ENCODE measurements at places on chromosomes 1 and 21. TPM values are rescaled to one million over a fixed set of nuclear protein-coding genes. Genes with fewer than 3 reads are reported as not detected.

GRCh38 chr1:89629146-89629545 lies 3.8 kb upstream of the LRRC8C start:
- DNase-seq: no peak

GRCh38 chr1:115412733-115413132 lies 74.7 kb upstream of the NGF start:
- DNase-seq: no peak

The C8A gene
- not detected for polyA plus RNA-seq

DNA sequence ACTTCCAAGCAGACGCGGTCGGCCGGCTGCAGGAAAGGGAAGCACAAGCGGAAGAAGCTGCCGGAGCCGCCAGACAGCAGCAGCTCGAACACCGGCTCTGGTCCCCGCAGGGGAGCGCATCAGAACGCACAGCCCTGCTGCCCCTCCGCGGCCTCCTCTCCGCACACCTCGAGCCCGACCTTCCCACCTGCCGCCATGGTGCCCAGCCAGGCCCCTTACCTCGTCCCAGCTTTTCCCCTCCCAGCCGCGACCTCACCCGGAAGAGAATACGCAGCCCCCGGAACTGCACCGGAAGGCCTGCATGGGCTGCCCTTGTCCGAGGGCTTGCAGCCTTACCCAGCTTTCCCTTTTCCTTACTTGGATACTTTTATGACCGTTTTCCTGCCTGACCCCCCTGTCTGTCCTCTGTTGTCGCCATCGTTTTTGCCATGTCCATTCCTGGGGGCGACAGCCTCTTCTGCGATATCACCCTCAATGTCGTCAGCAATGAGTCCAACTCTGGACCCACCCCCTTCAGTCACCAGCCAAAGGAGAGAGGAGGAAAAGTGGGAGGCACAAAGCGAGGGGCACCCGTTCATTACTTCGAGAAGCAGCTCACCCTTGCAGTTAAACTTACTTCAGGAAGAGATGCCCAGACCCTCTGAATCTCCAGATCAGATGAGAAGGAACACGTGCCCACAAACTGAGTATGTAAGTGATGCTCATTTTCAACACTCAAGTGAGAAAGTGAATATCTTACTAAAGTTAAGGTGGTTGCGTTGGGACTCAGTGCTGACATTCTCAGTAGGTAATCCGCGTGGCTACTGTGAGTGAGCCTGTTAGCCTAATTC lies 25.5 kb downstream of the UTS2 start:
- no peak for DNase-seq

The GJA8 gene
- 0.67 TPM for polyA plus RNA-seq

DNA sequence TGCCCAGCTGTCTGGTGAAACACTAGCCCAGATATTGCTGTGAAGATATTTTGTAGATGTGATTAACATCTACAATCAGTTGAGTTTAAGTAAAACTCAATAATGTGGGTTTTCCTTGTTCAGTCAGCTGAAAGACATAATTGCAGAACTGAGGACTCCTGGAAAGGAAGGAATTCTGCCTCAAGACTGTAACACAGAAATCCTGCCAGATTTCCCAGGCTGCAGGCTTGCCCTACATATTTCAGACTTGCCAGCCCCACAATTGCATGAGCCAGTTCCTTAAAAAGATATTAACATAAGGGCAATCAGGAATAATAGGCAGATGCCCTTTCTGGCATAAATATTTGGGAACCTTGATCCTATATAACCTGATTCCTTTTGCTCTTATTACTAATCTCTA lies 14.2 kb upstream of the NIBAN1 start:
- DNase-seq: no peak

DNA sequence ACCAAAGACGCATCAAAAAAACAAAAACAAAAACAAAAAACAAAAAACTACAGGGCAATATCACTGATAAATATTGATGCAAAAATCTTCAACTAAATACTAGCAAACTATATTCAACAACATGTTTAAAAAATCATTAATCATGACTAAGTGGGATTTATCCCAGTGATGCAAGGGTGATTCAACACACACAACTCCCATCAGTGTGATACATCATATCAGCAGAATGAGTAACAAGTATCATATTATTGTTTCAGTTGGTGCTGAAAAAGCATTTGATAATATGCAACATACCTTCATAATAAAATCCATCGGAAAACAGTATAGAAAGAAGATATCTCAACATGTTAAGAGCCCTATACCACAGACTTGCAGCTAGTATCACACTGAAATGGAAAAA lies 953.0 kb downstream of the AMY1C start:
- DNase-seq: no peak

- no peak for DNase-seq
These were observed 176.7 kb downstream of the CAMTA1 start for GRCh38 chr1:6961905-6962477.

DNA sequence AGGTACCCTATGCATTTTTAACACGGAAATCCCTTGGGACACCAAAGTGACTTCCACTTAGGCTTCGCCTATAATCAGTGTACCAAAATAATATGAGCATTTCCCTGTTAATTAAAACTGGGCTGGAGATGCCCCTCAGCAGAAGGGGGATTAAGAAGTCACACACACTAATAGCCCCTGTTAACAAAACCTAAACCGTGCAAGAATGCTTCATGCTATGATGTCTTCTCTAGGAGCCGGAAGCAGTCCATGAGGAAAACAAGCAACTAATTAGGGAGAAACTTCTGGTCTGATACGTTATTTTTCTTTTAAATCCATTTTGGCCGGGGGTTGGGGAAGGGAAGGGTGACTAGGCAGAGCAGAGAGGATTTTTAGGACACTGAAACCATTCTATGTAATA lies 123.4 kb downstream of the ESRRG start:
- no peak for DNase-seq

DNA sequence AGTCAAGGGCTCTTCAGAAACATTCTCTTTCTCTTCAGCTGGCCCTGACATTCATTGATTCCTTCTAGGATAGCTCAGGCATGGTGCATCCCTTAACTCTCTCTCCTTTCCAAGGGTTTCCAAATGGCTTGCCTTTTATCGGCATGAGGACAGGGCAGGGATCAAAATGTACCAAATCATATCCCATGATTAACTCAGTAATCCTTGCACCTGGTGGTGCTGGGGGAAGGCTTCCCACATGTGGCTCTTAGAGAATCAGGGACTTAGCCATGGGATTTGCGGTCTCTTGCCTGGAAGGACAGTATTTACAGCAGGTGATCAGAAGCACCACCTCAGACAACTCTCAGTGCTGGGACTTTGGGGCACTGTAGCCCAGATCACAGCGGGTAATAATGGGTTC lies 46.2 kb upstream of the EDEM3 start:
- no peak for DNase-seq

DNA sequence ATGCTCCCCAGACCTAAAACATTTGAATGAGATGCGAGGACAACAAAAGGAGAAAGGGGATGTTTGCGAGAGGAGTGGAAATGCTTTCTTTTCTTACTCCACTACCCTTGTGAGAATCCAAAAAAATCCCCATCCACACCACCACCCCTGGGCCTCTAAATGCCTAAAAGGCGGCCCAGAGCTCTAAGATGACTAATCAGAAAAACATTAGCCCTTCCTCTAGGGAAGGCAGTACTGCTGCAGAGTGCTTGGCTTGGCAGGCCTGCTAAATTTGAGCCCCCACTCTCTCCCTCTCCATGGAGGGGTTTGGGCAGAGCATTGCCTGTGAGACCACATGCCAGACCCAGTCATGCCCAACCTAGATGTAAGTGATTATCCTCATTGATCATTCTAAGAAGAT lies 347.9 kb downstream of the USH2A start:
- no peak for DNase-seq

The OR2G6 gene
- 0.03 TPM for polyA plus RNA-seq

GRCh38 chr1:220685879-220686278 lies 4.3 kb upstream of the C1orf115 start:
- no peak for DNase-seq

The PGLYRP4 gene
- not detected for polyA plus RNA-seq

DNA sequence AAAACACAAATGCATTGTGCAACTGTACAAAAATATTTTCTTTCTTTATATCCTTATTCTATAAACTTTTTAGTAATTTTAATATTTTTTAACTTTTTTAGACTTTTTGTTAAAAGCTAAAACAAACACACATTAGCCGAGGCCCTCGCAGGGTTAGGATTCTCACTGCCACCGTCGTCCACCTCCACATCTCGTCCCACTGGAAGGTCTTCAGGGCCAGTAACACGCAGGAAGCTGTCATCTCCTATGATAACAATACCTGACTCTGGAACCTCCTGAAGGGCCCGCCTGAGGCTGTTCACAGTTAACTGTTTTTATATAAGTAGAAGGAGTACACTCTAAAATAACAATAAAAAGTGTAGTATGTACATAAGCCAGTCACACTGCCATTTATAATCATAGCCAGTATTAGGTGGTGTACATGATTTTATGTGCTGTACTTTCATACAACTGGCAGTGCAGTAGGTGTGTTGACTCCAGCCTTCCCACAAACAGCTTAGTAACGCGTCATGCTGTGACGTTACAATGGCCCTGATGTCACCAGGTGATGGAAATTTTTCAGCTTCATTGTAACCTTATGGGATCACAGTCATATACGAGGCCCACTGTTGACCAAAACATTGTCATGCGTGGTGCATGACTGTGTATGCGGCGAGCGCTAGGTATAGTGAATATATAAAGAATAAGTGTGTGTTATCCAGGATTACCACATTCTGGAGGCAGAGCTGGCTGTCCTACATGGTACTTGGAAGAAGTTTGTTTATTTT lies 8.8 kb downstream of the TFF2 start:
- no peak for DNase-seq

DNA sequence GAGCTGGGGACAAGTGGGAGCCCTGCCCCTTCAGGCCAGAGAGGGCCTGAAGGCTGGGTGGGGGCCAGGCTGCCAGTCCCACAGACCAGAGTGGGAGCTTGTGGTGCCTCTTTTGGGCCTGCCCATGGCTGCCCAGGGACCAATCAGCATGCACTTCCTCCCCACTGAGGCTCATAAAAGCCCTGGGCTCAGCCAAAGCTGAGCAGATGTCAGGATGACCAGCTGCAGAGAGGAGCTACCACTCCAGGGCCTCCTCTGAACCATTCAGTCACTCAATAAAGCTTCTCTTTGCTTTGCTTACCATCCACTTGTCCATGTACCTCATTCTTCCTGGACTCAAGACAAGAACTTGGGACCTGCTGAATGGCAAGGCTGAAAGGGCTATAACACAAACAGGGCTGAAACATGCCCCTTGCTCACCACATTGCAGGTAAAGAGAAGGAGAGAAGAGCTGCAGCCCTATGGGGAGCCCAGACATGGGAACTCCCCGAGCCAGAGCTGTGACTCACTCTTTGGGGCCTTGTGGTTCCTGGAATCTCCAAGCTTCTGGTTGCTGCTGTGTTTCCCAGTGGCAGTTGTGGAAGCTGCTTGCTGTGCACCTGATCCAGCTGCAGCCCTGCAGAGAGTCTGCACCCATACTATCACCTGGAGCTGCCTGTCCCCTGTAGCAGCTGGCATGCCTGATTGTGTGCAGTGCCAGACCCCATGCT lies 82.0 kb downstream of the OLFML3 start:
- DNase-seq: no peak

The TACSTD2 gene
- polyA plus RNA-seq: 28.8 TPM

All from right renal pelvis (tissue), 4 donors.